ENCODE measurements at places on chromosomes 4 and X.
A peak's percentile ranks its signal among the peaks of the same experiment; 100 is the strongest.

GRCh38 chrX:39762266-39762841 lies 335.4 kb downstream of the BCOR start:
- no peak for DNase-seq

- peak; percentile 22 for DNase-seq
Observed at GRCh38 chr4:15043226-15043625, 40.9 kb downstream of the CPEB2 start.

GRCh38 chr4:78019414-78019813 lies 37.7 kb upstream of the FRAS1 start:
- DNase-seq = no peak

DNA sequence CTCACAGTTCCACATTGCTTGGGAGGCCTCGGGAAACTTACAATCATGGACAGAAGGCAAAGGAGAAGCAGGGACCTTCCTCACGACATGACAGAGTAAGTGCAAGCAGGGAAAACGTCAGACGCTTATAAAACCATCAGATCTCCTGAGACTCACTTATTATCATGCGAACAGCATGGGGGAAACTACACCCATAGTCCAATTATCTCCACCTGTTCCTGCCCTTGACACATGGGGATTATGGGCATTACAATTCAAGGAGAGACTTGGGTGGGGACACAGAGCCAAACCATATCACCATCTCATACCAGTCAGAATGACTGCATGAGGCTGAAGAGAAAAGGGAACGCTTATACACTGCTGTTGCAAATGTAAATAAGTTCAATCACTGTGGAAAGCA lies 1066.9 kb upstream of the PCDH7 start:
- DNase-seq = no peak

DNA sequence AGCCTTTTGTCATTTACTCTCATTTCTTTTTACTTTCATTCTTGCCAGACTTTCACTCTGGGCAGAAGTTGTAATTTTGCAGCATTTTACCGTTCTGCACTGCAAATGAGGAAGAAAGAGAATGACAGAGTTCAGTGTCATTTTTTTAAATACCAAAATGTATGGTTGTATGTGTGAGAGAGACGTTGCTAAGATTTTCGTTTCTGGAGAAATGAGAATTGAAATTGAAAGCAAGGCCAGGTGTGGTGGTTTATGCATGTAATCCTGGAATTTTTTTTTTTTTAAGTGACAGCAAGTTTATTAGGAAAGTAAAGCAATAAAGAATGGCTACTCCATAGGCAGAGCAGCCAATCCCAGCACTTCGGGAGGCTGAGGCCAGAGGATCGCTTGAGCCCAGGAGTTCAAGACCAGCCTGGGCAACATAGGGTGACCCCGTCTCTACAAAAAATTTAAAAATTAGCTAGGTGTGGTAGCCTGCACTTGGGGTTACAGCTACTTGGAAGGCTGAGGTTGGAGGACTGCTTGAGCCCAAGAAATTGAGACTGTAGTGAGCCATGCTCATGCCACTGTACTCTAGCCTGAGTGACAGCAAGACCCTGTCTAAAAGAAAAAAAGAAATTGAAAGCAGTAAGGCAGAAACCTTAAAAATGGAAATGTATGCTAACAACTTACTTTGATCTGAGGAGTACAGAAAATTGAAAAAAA lies 12.9 kb downstream of the DCK start:
- DNase-seq = peak; percentile 31

DNA sequence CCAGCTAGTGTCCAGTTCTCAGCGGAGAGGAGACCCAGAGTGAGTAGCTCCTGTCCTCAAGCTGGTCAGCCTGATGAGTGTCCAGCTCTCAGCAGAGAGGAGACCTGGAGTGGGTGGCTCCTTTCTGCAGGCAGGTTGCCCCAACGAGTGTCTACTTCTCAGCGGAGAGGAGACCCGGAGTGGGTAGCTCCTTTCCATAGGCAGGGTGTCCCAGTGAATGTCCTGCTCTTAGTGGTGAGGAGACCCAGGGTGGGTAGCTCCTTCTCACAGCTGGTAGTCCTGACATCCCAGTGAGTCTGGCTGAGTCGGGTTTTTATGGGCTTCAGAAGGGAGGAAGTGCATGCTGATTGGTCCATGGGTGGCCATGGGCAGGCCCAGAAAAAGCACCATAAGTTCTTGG lies 55.7 kb upstream of the NUDT6 start:
- DNase-seq = no peak

DNA sequence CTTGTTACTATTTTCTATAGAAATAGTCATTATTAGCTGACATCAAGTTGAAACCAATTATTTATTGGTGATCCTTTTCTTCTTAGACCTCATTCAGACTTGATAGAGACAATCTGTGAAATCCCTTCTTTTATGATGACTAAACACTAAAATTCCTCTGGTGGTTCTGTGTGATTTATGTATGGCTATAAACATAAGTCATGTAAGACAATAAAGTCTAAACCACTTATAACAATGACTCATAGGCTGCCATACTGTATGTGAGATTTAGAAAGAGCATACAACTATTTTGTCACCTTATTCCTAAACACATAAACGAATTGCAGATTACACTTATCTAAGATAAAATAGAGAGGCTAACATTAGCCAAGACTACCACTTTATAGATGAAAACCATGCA lies 101.1 kb upstream of the PRR32 start:
- DNase-seq = no peak

- DNase-seq = no peak
Observed at GRCh38 chrX:152588206-152588605, 49.5 kb upstream of the GABRQ start.

DNA sequence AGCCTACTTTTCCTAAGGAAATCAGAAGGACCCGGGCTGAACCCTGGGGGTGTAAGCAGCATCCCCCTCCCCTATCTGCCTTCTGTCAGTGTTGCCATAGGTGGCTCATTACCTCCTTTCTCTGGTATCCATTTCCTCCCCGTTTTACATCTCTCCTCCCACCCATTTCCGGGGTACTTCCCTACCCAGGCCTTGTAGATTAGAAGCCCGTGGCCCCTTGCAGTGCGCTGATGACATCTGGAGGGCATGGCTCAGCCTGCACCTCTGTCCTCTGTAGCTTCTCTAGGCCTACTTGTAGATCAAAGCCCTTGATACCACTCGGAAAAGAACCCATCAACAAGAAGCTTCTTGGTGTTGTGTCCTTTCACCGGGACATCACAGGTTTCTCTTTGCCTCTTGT lies 71.8 kb downstream of the NBDY start:
- DNase-seq = peak; percentile 64

- DNase-seq = no peak
Observed at GRCh38 chr4:106979476-106979875, 56.6 kb downstream of the DKK2 start.

- DNase-seq = no peak
Observed at GRCh38 chrX:39755143-39756032, 342.4 kb downstream of the BCOR start.

DNA sequence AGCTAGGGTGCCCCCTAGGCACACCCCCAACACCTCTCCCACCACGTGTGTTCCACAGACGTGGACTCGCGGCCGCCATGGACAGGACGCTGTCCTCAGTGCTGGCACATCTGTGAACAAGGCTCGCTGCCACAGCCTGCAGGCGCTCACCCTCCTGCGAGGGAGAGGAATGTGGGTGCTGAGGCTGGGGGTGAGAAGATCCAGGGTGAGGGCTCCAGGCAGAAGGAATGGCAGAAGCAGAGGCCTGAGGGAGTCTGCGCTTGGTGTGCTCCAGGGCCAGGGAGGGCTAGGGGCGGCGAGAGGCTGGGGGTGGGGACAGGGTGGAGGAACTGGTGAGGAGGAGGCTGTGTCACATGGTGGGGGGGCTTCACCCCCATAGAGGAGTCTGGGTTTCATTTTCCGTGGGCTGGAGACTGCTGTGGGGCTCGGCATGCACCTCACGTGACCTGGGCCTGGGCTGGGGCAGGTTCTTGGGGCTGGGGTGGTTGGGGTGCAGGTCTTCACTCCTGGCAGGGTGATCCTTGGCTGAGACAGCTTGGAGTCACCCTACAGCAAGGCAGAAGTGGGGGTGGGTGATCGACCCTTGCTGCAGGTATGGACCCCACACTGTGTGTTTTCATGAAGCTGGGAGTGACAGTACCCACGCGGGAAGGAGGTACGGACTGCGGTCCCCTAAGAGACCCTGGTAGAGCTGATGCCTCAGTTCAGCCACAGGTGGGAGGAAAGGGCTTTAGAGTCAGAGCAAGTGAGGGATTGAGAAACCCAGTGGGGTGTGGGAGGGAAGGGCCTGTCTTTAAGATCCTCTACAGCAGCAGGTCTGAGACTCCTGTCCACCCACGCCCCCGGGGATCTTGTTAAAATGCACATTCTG lies 103.7 kb downstream of the PSAPL1 start:
- no peak for DNase-seq

DNA sequence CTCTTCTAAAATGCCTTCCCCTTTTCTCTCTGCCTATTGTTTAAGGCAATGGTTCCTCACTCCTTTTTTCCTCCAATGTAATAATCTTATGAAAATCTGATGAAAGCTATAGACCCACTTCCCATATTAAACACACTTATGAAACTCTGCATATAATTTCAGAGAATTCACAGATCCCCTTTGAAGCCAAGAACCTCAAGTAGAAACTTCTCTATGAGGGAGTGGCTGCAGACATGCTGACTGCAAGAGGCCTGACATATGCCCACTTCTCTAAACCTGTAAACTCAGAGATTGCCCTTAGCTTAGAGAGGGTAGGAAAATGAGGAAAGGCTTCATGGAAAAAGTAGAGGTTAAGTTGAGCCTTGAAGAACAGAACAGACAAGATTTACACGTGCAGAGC lies 37.6 kb downstream of the TAB3 start:
- DNase-seq = no peak

GRCh38 chr4:180028682-180029081 lies 2214.5 kb upstream of the TENM3 start:
- DNase-seq = peak; percentile 63

- DNase-seq = no peak
Observed at GRCh38 chr4:123055943-123056342, 133.5 kb upstream of the NUDT6 start.

DNA sequence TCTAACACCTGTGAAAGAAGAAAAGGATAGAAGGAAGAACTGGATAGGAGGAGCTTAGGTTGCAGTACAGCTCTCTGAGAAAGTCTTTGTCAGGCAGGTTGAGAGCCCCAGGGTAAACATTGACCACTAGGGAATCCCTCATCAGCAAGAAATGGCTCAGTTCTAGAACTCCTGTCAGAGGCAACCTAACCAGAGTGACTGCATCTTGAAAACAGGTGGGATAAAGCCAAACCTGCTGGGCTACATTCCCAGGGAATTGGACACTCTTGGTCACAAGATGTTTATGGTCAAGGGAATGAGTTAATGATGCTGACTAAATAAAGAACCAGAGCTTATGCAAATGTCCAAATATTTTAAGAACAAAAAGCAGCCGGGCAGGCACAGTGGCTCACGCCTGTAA lies 108.3 kb upstream of the MED14 start:
- no peak for DNase-seq

DNA sequence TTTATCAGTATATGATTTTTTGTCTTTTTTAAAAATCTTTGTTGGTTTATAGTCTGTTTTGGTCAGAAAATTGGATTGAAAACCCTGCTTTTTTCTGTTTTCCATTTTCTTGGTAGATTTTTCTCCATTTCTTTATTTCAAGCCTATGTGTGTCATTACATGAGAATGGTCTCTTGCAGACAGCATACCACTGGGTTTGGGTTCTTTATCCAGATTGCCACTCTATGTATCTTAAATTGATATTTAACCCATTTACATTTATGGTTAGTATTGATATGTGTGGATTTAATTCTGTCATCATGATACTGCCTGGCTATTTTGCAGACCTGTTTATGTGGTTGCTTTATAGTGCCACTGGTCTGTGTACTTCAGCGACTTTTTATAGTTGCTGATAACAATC lies 239.9 kb upstream of the NDST4 start:
- peak; percentile 2 for DNase-seq

DNA sequence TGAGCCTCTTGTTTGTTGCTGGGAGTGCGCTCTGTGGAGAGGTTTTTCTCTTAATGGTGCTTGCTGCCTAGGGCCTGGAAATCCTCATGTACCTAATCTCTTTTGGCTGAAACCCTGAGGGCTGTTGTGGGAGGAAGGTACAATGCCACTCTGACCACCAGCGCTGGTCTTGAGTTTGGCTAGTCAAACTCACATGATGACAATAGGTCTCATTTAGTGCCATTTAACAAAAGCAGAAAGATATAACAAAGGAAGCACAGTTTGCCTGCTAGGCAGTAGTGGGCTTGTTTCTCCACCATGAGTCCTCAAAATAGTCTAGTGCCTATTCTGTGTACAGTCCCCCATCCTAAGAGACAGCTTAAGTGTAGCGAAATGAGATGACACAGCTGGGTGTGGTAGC lies 111.3 kb downstream of the TSPAN7 start:
- DNase-seq = no peak

- DNase-seq = no peak
Observed at GRCh38 chr4:52203351-52203750, 152.2 kb downstream of the SPATA18 start.

GRCh38 chr4:92120810-92121498 lies 182.8 kb upstream of the GRID2 start:
- DNase-seq = no peak

GRCh38 chrX:39599339-39599738 lies 498.4 kb downstream of the BCOR start:
- no peak for DNase-seq

DNA sequence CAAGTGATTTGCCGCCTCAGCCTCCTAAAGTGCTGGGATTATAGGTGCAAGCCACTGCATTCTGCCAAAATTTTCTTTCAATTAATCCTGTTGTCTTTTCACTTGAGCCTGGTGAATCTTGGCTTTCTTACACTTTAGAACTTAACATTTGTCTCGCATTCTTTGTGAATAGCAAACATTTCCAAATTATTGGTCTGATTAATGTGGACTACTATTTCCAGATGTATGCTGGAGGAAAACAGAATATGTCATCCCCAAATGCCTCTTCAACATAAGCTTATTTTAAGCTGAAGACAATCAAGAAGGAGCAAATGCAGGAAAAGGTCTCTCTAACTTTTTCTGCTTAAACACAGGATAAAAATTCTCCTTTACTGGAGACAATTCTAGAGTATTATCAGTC lies 233.4 kb downstream of the PPP4R3C start:
- no peak for DNase-seq

- peak; percentile 85 for DNase-seq
Observed at GRCh38 chr4:104966349-104967033, 180.2 kb upstream of the TET2 start.

DNA sequence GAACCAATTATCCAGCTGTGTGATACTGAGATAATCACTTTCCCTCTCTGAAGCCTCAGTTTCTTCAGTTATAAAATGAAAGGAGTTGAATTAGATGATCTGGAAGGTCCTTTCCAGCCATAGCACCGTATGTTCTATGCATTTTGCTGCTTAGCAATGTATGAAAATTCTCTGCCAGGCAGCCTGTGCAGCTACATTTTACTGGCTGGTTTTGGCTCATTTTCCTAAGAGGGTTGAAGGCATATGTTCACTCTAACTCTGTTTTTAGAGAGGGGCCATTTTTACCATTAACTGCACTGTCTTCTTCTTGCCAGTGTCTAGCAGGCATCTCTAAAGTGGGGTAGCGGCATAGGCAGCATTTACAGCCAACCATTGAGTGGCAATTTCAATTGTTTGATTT lies 26.1 kb downstream of the TRPC5 start:
- DNase-seq = no peak
